ENCODE measurements at places on chromosomes 11 and 22.

DNA sequence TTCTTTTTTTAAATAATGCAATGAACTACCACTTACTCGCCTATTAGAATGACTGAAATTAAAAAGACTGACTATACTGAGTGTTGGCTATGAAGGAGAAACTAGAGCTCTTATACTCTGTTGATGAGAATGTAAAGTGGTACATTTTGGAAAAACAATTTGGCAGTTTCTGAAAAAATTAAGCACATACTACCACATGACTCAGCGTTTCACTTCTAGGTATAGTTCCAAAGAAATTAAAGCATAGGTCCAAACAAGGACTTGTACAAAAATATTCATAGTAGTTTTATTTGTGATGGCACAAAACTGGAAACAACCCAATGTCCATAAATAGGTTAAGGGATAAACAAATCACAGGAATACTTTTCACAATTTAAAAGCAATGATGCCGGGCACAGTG lies 22.4 kb upstream of the SLC29A2 start:
- DNase-seq = no peak

- DNase-seq = no peak
Observed at GRCh38 chr11:2265396-2265795, 5.0 kb downstream of the ASCL2 start.

GRCh38 chr22:26134654-26135330 lies 34.5 kb upstream of the SEZ6L start:
- DNase-seq = no peak

DNA sequence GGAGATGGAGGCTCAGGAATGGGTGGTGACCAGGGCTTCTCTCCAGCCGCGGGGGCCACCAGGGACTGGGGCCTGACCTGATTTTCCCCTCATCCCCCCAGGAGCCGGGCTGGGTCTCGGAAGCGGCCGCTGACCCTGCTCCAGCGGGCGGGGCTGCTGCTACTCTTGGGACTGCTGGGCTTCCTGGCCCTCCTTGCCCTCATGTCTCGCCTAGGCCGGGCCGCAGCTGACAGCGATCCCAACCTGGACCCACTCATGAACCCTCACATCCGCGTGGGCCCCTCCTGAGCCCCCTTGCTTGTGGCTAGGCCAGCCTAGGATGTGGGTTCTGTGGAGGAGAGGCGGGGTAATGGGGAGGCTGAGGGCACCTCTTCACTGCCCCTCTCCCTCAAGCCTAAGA lies 3.8 kb downstream of the ZFPL1 start:
- DNase-seq = no peak

- DNase-seq = no peak
Observed at GRCh38 chr22:42906605-42907348, 49.7 kb upstream of the ARFGAP3 start.
